ENCODE measurements at places on chromosomes 1 and 21. TPM values are rescaled to one million over a fixed set of nuclear protein-coding genes. Genes with fewer than 3 reads are reported as not detected.

Gene LMX1A
- not detected for total RNA-seq

Gene NEGR1
- 0.64 TPM for total RNA-seq

DNA sequence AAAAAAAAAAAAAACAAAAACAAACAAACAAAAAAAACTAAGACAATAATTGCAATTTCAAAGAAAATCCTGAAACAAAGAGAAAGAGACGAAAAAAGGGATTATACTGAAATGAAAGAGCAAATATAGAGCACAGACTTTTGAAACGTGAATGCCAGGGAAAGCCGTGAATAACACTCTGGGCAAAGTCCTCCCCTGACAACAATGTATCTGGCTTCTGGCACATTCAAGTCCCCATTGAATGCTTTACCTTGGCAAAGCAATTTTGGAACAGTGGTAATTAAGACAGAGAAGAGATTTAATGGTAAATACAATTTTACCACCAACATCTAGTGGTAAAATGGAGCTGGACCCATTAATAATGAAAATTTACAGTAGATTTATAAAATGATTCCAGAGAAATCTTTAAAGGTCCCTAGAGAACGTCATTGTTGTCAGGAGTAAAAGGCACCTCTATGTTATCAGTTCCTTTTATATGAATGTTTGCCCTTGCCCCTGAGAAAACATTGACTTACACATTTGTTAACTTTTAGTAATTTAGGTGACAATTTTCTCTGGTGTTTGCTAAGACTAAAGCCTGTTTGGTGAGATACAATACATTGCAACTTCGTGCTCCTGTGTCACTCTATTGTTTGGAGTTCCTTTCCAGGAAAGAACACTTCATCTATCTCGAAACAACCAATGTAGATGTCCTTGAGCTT lies 89.7 kb downstream of the GREM2 start:
- no peak for DNase-seq

GRCh38 chr1:29653886-29654450 lies 417.6 kb downstream of the PTPRU start:
- no peak for DNase-seq

DNA sequence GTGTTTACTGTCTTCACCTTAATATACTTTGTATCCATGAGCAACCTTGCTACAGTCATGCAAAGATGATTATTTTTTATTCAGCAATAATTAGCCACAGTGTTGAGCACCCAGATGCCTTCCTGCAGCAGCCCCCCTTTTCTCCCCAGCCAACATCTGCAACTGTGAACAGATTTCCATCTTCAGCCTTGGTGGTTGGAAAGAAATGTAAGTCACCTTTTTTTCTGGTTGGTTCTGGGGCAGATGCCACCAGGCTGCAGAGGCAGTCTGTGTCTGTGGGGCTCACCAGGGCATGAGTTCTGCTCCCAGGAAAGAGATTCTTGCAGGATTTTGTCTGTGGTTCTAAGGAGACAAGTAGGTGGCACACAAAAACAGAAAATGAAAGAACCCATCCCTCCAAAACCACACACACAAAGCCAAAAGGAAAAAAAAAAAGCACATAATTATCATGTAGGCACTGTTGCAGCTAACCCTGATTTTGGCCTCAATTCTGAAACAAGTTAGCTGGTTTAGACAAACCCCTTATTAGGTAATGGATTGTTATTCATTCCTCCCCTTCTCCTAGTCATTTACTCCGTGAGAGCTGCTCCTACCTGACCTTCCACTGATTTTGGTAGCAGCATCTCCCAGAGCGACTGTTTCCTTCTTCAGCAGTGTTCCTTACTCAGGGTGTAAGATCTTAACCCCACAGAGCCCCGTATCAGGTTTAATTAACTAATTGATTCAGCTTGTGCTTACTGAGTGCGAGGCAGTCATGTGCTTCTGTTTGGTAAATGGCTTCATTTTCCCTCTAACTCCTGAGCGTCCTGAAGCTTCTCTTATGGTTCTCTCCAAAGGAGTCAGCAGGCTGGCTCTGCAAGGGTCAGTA lies 36.5 kb downstream of the GALNT2 start:
- no peak for DNase-seq

Gene CD53
- total RNA-seq: not detected

GRCh38 chr1:218715961-218716669 lies 371.0 kb downstream of the TGFB2 start:
- no peak for DNase-seq

Gene VSIG8
- not detected for total RNA-seq

- no peak for DNase-seq
These were observed 151.7 kb upstream of the ZNF648 start for GRCh38 chr1:182213163-182213562.

Gene GPR25
- not detected for total RNA-seq

Gene CYP4A22
- total RNA-seq: not detected

Gene F13B
- total RNA-seq: not detected

- DNase-seq: no peak
These were observed 6.2 kb downstream of the TACSTD2 start for GRCh38 chr1:58570817-58571216.

GRCh38 chr1:221289103-221289502 lies 409.9 kb downstream of the HLX start:
- DNase-seq: no peak

DNA sequence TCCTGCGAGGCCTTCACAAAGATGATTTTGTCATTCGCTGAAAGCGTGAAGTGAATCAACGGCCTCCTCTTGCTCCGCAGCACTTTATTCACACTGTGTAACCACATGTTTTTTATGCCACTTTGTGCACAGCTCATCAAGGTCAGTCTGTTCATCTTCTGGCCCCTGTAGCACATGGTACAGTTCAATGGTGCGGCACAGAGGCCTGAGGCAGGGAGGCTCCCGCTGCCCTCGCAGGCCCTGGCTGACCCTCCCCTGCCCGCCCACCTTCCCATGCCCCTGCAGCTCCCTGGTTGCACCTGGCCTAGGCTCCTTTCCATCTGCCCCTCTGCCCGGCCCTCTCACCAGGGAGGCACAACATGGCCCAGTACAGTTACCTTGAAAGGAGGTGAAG lies 87.5 kb downstream of the CD247 start:
- no peak for DNase-seq

GRCh38 chr1:22133247-22133930 lies 9.5 kb downstream of the WNT4 start:
- no peak for DNase-seq

Gene NPR1
- 50.6 TPM for total RNA-seq

GRCh38 chr1:153262070-153262366 lies 2.5 kb downstream of the LORICRIN start:
- no peak for DNase-seq

GRCh38 chr21:43609501-43610340 lies 49.6 kb downstream of the HSF2BP start:
- DNase-seq: peak; percentile 55

Gene DENND2C
- total RNA-seq: 6.4 TPM

GRCh38 chr21:27277110-27277509 lies 310.2 kb upstream of the ADAMTS5 start:
- no peak for DNase-seq

Gene KCNA2
- total RNA-seq: not detected

GRCh38 chr1:151981178-151981525 lies 12.5 kb downstream of the S100A10 start:
- DNase-seq: no peak

Gene MNDA
- total RNA-seq: not detected

Gene RAB7B
- not detected for total RNA-seq

Gene IVL
- not detected for total RNA-seq

- no peak for DNase-seq
These were observed 22.9 kb upstream of the GFI1 start for GRCh38 chr1:92509619-92510018.

GRCh38 chr1:106787520-106787919 lies 269.0 kb upstream of the PRMT6 start:
- no peak for DNase-seq

- DNase-seq: no peak
These were observed 10.1 kb upstream of the MEF2D start for GRCh38 chr1:156510709-156511108.

DNA sequence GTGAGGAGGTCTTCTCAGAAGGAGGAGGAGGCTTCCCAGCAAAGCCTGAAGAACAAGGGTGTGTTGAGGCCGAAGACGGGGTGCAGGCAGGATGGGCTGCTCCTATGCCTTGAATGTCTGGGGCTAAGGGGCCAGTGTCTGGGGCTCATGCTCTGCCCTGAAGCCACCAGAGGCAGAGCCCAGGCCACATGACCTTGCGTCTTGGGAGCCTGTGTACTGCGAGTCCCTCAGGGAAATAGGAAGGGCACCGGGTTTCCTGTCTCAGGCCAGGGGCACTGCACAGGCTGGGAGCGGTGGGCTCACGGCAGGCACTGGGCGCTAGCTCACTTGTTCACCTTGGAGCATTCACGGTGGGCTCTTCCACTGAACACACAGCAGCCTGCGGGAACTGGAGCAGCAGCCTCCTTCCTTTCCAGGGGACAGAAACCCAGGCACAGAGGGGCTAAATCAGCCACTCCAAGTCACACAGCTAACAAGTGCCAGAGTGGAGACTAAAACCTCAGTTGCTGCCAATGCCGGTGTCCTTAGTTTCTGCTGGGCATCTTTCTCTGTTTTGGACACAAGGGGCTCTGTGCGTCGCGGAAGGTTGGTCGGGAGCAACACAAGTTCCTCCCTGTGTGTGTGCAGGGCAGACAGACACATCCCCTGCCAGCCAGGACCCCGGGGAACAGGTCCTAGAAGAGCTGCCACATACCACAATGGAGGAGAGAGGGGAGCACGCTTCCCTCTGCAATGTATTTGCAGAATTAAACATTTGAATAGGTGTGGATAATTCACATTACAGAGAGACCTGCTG lies 104.8 kb upstream of the C1orf174 start:
- no peak for DNase-seq

GRCh38 chr1:8831340-8831739 lies 13.9 kb upstream of the RERE start:
- no peak for DNase-seq

DNA sequence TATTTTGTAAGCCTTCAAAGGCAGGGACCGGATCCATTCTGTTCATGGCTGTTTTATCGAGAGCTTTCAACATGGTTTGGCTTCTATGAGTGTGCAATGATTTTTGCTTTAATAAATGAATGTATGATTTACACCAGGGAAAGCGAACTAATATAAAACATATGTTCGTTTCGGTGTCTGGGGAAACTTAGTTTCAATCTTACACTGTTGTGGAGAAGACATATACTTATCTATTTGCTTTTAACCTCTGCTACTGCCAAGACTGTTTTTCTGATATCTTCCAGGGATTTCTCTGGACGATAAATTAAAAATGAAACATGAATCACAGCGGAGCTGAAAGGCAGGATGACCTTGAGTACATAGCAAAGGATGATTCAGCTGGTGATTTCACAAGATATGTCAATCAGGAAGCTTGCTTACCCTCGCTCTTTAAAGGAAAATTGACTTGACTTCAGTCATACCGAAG lies 14.7 kb upstream of the CYYR1 start:
- peak; percentile 86 for DNase-seq

DNA sequence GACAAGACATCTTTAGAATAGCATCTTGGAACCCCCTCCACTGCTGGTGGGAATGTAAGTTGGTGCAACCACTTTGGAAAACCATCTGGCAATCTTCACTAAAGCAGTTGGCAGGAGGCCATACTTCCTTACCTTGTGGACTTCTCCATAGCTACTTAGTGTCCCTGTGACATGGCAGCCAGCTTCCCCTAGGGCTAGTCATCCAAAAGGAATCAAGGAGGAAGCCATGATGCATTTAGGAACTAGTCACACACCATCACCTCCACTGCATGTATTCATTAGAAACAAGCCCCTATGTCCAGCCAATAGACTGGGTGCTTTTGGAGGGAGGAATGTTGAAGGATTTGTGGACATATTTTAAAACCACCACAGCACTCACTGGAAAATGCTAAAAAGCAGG lies 19.9 kb downstream of the MX2 start:
- DNase-seq: no peak

Gene ALPL
- total RNA-seq: 0.26 TPM

DNA sequence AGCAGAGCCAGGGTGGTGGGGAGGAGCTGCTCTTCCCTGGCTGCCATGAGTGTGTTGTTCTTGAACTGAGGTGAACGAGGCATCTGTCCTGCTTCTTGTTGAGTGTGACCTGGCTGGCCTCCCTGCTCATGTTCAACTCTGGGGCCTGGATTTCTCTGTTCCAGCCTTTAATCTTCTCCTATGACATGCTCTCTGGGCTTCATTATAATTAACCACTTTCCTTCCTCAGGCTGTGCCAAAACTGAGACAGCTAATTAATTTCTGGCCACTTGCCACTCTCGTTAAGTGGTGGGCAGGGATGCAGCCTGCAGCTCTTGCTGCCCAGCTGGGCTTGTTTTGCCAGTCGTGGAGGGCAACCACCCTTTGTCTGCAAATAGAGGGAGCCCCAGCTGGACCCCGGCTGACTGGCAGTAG lies 23.3 kb downstream of the OPRD1 start:
- no peak for DNase-seq

DNA sequence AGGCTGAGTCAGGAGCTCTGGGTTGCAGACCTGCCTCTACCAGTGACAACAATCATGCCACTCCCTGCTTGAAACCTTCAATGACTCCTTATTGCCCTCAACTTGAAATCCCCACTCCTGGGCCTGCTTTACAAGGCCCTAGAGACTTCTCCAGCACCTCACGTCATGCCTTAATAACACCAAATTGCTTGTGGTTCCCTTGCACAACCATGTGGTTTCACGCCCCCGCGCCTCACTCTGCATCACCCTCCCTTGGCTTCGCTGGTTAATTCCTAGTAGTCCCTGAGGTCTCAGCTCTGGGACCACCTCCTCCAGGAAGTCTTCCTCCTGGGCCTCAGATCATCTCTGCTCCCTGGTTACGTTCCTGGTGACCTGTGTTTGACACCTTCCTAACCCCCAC lies 33.0 kb downstream of the EPHA2 start:
- DNase-seq: no peak

DNA sequence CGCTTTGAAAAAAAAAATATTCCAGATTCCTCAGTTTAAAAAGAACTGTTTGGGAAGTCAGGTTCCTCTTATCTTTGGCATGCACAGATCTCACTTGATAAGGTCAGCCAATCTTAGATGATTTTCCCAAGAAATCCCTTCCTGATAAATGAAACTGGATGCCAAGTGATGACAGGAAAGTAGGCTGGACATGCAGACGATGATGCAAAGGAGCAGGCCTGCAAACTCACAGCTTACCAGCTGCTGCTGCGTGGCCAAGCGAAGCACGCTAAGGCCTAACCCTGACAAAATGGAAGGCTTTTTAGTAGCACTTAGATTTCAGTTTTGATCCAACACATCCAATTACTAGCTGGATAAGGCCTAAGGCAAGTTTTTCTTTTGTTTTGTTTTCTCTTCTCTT lies 10.1 kb downstream of the TADA1 start:
- DNase-seq: no peak

Gene CAMK2N1
- total RNA-seq: 0.76 TPM

Gene SH3BGR
- 0.13 TPM for total RNA-seq

Gene LRRIQ3
- total RNA-seq: 0.51 TPM

DNA sequence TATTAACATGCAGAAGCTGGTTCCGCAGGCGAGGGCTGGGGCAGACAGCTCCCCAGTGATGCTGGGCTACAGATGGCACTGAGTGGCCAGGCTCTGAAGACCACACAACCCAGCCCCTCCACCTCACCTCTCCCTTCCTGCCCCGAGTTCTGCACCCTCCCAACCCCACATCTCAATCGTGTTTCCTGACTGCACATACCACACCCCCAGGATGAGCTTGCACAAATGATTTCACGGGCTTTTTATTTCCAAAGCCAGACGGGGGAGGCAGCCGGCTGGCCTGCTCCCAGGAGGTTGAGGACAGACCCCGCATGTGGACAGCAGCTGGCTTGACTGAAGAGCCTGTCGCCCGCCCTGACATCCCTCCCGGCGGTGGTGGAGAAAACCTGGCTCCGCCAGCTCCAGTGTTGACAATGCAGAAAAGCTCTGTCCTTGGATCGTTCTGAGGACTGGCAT lies 21.4 kb upstream of the ALDH4A1 start:
- DNase-seq: peak; percentile 42

GRCh38 chr1:185645162-185645640 lies 89.0 kb upstream of the HMCN1 start:
- no peak for DNase-seq

Gene BRINP3
- not detected for total RNA-seq
